Caco-2 (cell line): ENCODE measurements at places on chromosomes 6 and 20. TPM values are rescaled to one million over a fixed set of nuclear protein-coding genes. Genes with fewer than 3 reads are reported as not detected.

Gene BACH2
- 0.32 and 0.43 TPM in 2 replicates for total RNA-seq

Gene CST3
- total RNA-seq: 704 and 777 TPM in 2 replicates

Gene KIF25
- not detected in 2 replicates for total RNA-seq

Gene SAMHD1
- total RNA-seq: 56.8 and 63.0 TPM in 2 replicates

Gene CTAGE9
- total RNA-seq: not detected in 2 replicates

Gene FOXF2
- 0.79 and 0.88 TPM in 2 replicates for total RNA-seq
